Ascending aorta (tissue), 2 donors: ENCODE measurements at places on chromosomes 4 and X. TPM values are rescaled to one million over a fixed set of nuclear protein-coding genes. Genes with fewer than 3 reads are reported as not detected.

Gene FAM149A
- 13.9 TPM for total RNA-seq

Gene PFKFB1
- not detected for total RNA-seq

Gene DMRTC1
- not detected for total RNA-seq

Gene PWWP3B
- total RNA-seq: not detected

DNA sequence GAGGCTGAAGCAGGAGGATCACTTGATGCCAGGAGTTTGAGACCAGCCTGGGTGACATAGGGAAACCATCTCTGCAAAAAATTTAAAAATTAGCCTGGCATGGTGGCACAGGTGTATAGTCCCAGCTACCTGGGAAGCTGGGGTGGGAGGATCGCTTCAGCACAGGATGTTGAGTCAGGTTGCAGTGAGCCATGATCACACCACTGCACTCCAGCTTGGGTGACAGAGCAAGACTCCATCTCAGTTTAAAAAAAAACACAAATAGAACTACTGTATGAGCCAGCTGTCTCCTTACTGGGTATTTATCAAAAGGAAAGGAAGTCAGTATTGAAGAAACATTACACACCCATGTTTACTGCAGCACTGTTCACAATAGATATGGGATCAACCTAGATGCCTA is 138.7 kb downstream of the RAP1GDS1 start:
- H3K36me3 ChIP-seq: peaks cover 4% of the 10 kb centered on the region
- H3K4me3 ChIP-seq: no peak overlapping the region
- DNase-seq: no peak

Gene CFAP99
- not detected for total RNA-seq
